ENCODE measurements at places on chromosomes 4 and X.

- DNase-seq = no peak
Measured at GRCh38 chrX:17831255-17831654, 29.8 kb downstream of the RAI2 start.

DNA sequence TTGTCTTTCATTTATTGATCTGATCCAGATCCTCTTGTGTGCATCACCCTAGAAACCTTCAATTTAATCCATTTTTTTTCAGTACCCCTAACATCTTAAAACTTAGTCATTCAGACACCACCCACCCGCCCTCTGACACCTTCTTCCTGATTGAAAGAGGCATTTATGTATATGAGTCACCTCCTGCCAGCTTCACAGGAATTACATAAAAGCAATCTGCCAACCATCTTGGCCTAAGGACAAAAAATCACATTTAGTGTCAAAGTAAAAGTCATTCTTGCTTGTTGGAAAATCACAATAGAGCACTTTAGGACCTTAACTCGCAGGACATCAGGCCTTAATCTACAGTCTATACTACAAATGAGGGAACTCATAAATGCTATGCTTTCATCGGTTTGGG is 52.1 kb downstream of the NDST3 start:
- DNase-seq = no peak

DNA sequence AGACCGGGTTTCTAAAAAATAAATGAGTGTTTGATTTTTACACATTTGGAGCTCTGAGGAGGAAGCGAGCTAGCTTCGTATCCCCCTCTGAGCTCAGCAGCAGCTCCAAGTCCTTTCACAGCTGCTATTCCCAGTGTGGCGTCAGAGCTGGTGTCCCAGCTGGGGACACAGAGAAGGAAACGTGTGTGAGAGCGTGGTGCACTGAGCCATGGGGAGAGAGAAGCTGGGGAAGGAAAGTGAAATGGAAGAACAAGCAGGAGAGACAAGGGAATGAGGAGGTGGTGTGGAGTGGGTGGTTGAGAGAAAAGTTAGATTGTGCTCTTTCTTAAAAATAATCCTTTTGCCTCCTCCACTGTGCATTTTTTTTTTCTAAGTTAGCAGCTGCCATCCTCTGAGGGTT is 79.5 kb upstream of the SLC4A4 start:
- DNase-seq = no peak

- no peak for DNase-seq
Measured at GRCh38 chr4:23934915-23935314, 45.1 kb upstream of the PPARGC1A start.

- peak; percentile 34 for DNase-seq
Measured at GRCh38 chr4:663438-664428, 10.3 kb downstream of the ATP5ME start.

DNA sequence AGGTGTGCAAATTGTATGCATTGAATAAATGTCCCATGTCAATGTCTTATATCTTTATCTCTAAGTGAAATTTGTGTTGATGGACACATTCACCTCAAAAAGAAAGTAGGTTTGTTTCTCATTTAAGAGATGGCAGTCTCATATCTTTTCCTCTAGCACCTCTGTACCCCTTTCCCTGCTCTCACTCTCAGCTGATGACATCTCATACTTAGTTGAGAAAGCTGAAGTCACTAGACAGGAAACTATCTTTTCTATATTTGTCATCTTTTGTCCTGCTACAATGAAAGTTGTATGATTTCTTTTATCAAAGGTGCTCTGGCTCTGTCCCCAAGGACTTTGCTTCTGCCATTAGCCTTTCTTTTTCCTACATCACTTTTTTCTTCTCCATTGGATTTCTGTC is 84.0 kb upstream of the GRPR start:
- no peak for DNase-seq

DNA sequence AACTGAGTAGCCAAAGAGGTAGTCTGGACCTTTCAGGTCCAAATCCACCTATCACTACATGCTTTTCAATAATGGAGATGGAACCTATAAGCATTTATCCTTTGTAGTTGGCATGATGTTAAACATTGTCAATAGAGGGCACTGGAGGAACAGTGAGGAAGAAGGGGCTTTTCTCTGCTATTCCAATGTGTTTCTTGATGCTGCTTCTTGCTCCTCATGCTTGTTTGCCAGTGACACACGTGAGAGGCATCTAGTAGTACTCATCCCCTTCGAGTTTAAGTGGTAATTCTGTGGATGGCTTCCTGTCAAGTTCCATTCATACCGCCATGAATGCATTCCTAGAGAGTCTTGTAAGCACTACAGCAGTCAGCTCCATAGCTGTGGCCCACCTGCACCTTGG is 84.0 kb downstream of the NAA11 start:
- DNase-seq = no peak

DNA sequence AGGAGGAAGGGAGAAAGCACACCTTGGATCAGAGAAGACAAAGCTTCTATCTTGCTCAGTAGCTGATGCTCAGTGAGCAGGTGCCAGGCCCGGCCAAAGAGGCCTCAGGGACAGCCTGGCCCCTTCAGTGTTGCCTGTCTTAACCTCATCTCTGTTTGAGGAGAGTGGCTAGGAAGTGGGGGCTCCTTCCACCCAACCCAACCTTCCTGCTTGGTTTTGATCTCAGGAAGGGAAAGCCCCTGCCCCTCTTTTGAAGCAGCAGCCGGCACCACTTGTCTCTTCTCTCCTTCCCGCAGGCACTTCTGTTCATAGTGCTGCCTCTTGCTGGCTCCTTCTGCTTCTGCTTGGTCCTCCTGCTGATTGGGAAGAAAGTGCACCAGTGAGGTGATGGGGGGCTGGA is 2.4 kb upstream of the AFF2 start:
- DNase-seq = no peak

- no peak for DNase-seq
Measured at GRCh38 chr4:20253735-20254409, 2.2 kb downstream of the SLIT2 start.

GRCh38 chr4:10011277-10011676 is 10.0 kb downstream of the SLC2A9 start:
- DNase-seq = no peak

All from activated CD8-positive, alpha-beta memory T cell treated with anti-CD3 and anti-CD28 coated beads for 1 hour (primary cell).